ENCODE measurements at places on chromosomes 11 and 22.

- DNase-seq, result no peak
These were observed 27.4 kb downstream of the RCN1 start for GRCh38 chr11:32118025-32118974.

DNA sequence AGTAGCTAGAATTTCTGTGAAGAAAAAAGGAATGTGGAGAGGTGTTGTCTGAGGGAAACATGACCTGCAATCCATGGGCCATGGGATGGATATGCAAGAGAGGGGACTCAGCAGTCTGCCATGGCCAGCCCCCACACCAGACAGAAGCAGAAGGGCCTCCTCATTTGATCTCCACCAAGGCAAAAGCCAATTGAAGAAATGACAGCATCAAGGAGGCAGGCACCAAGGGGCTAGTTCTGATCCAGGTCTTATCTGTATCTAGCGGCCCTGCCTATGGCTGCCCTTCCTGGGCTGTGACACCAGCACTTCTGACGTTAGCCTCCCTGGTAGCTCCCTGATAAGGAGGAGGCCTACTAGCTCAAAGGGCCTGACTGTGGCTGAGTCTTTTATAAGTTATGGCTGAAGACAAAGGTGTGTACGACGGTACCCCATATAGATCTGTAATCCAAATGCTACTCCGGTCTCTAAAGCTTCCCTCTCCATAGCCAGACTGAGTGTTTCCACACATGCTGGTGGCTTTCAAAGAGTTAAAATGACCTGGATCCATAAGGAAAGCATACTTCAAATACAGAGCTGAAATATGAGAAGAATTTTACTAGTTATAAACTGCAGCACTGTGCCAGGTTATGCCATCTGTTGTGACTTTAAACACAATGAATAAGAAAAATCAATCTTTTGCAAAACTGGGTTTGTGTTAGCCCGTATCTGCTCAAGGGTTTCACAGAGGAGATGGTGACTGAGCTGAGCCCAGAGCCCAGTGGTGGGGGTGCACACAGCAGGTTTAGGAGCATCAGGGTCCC lies 34.4 kb downstream of the HIRA start:
- DNase-seq, result no peak

GRCh38 chr11:72668629-72669347 lies 5.4 kb downstream of the PDE2A start:
- DNase-seq, result no peak

GRCh38 chr22:28204382-28204781 lies 285.3 kb upstream of the PITPNB start:
- DNase-seq, result no peak

DNA sequence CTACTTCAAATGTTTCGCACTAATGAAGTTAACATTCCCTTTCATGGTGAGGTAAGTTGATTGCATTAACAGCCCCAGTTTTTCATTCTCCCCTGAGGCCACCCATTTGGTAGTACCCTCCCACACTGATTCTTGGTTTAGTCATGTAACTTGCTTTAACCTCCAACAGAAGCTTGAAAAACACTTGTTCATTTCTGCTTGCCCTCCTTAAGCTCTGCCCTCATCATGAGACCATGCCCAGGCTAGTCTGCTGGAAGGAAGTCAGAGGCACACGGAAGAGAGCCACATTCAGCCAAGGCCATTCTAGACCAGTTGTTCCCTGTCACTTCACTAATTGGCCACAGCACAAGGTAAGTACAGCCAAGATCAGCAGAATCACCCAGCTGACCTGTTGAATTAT lies 50.7 kb upstream of the CD44 start:
- no peak for DNase-seq

DNA sequence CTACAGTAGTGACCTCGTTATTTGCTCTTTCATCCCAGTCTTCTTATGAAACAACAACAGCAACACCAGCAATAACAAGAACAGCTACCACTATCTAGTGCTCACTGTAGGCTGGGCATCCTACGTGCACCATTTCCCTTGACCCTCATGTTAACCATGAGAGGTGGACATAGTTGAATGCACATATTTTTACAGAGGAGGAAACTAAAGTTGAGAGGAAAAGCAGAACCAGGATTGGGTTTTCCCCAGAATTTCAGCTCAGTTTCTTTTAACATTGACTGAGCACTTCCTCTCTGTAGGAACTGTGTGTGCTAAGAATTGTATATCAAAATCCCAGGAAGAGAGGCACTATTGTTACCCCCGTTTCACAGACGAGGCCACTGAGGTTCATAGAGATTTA lies 39.4 kb upstream of the TSPAN18 start:
- DNase-seq, result no peak

DNA sequence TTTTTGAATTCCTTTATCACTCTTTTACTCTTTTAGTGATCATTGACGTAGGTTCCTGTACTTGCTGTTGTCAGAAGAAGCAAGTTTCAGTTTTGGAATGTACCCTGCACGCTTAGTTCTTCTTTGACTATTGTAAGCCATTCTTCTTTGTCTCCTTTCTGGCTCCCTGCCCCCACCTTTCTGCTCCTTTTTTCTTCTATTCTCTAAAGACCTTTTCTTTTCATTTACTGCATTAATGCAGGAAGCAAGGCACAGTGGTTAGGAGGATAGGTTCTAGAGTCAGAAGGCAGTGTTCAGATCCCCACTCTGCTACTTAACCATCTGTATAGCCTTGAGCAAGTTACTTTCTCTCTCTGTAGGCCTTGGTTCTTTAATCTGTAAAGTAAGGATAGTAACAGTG lies 33.7 kb upstream of the RAG2 start:
- no peak for DNase-seq

GRCh38 chr11:68844376-68844775 lies 2.7 kb upstream of the CPT1A start:
- DNase-seq, result no peak

GRCh38 chr11:12079726-12080556 lies 30.4 kb upstream of the MICAL2 start:
- DNase-seq, result no peak

DNA sequence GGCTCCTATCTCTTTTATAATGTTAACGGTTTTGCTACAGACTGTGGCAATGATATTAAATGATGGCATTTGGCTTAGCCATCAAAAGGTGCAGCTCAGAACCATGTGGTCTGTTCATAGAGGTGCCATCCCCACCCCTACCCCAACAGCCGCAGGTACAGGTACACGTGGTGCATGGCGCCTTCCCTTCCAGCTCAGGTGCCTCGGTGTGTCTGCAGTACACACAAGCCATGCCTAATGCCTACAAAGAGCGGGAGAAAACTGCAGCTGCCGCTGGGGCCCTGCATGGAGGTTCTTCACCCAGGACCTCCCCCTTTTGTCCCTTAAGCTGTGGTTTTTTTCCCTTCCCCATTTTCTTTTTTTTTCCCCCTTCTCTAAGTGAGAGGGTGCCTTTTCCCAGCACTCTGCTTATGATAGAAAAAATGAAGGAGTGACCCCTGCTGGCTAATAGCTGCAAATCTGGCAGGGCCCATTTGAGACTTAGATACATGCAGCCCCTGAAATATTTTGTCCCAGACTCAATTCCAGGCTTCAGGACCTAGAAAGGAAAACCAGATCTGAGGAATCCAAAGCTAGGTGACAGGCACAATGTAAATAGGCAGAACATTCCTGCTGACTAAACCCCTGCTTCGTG lies 6.5 kb downstream of the OR52M1 start:
- no peak for DNase-seq

- DNase-seq, result no peak
These were observed 1.6 kb downstream of the CRACR2B start for GRCh38 chr11:829176-829846.
